ENCODE measurements at places on chromosomes 7 and 10. TPM values are rescaled to one million over a fixed set of nuclear protein-coding genes. Genes with fewer than 3 reads are reported as not detected.

GRCh38 chr10:110057456-110057855 is 49.7 kb downstream of the ADD3 start:
- DNase-seq: no peak

GRCh38 chr7:8387551-8388256 is 45.7 kb upstream of the NXPH1 start:
- DNase-seq: no peak

Gene LRRC18
- total RNA-seq: not detected

Gene BTBD16
- not detected for total RNA-seq

DNA sequence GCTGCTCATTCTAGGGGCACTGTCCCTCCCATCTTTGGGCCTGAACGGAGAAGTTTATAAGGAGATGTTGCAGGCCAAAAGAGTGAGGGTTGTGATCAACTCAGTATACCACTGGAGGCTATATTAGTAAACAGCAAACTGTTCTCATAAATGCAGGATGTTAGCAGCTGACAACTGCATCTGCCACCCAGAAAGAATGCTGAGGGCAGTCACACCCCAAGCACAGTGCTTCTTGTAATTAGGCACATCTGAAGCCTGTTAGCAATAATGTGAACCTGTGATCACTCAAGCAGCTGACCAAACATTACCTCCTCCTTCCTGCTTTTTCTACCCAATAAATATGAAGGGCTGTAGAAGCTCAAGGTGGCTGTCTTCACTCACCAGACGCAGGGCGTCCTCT is 38.4 kb upstream of the ZNF138 start:
- DNase-seq: no peak

DNA sequence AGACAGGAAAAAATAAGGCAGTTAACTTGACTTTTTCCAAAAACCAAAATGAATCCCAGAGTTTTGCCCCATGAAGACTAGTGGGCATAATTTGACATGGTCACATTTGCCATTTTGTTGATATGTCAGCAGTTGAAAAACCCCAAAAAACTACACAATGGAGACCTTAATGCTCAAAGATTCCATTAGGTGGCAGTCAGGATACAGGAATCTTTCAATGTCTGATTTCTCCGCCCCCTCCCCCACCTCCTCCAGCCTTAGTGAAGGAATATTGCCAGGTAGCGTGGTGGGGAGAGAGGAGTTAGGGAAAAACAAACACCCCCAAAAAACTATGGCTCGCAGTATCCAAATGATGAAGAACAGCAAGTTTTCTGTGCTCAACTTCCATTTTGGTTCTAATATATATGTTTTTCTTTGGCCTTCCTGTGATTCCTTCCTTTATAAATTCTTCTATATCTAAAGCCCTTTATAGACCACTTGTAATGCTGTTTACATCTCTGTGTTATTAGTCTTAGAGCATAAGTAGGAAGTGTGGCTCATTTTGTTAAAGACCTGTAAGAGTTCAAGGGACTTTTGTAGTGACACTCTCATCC is 6.7 kb upstream of the SMNDC1 start:
- DNase-seq: no peak

Measured in tibial nerve (tissue), 4 donors.